A549 (cell line): ENCODE measurements at places on chromosomes 2 and 18.

- DNase-seq, result no peak
Measured at GRCh38 chr18:37671119-37671518, 105.5 kb upstream of the CELF4 start.

- DNase-seq, result no peak
Measured at GRCh38 chr2:189719571-189719970, 43.0 kb downstream of the OSGEPL1 start.

DNA sequence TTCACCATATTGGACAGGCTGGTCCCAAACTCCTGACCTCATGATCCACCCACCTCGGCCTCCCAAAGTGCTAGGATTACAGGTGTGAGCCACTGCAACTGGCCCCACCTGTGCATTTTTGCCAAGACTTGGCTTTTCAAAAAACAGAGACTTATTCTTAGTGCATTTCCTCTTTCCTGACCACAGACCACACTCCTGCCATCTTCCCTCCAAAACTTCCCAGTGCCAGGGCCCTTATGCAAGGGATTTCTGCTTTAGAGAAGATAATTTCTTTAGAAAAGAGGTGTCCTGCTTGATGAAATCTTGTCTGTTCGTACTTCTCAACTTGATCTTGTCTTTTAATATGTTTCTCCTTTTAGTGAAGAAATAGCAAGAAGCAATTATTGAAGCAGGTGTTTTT, 98.8 kb upstream of the ZNF516 start:
- no peak for DNase-seq

DNA sequence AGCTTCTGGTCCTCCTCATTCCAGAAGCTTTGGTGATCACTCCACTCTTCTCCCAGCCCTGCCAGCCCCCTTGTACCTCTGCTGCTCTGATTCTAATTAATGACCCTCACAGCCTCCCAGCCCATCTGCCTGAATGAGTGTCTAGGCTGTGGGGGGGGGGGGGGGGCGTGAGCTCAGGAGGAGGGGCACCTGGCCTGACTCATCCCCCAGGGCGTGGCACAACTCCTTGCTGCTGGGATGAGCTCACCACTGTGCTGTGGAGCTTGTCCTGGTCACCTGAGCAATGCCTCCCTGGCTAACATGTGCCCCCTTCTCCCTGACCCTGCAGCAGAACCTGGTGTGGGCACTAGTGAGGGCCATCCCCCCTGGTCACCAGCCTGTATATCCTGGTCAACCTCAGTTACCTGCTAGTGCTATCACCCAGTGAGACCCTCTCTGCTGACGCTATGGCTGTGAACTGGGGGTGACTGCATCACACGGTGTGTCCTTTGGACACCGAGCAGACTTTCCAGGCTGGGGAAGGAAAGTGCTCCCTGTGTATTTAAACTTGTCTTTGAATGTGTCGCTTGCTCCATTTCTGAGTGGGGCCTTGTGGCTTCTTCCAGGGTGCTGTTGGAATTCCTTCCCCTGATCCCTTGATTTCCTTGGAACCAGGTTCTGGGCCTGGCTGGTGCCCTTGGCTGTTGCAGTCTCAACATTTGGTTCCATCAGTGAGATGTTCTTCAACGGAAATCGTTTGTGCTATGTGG, 41.5 kb upstream of the PUM2 start:
- peak; percentile 34 for DNase-seq

DNA sequence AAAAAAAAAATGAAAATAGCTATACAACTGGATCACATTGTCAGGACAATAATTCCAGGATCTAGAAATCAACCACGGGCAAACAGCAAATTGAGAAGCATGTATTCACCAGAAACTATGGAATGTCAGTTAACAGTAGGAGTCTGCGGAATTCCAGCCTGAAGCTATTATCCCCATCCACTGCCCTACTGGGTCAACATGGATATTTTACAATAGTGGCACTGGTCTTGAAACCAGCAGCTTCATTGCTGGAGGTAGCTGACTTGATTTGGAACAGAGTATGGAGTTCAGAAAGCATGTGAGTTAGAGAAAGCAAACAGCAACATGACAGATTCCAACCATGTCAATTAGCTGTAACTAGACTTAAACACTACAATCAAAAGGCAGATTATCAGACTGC, 55.7 kb upstream of the PDE1A start:
- DNase-seq, result no peak

DNA sequence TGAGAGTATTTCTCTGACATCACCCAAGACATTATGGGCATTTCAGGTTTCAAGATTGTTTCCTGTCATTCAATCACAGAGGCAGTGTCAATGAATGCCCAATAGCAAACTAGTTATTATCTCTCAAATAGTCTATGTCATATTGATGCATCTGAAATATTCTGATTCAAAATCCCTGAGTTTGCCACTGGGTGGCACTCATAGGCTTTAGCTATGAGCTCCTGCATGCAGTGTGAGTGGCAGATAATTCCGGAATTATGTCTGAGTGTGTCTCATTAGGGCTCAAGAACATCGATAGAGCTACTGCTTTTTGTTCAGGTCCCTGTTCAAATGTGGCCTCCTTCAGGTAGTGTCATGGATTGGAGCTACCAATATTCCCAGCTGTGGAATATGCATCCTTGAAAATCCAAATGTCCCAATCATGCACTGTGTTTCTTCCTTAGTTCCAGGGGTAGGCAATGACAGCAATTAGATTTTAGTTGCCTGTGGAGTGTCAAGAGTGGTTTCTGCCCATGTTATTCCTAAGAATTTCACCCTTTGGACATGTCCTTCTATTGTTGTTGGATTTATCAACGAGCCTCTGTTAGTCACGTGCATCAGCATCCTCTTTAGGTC, 7.8 kb upstream of the OR6B3 start:
- peak; percentile 59 for DNase-seq

GRCh38 chr2:147449323-147449991, 395.4 kb upstream of the ACVR2A start:
- no peak for DNase-seq

DNA sequence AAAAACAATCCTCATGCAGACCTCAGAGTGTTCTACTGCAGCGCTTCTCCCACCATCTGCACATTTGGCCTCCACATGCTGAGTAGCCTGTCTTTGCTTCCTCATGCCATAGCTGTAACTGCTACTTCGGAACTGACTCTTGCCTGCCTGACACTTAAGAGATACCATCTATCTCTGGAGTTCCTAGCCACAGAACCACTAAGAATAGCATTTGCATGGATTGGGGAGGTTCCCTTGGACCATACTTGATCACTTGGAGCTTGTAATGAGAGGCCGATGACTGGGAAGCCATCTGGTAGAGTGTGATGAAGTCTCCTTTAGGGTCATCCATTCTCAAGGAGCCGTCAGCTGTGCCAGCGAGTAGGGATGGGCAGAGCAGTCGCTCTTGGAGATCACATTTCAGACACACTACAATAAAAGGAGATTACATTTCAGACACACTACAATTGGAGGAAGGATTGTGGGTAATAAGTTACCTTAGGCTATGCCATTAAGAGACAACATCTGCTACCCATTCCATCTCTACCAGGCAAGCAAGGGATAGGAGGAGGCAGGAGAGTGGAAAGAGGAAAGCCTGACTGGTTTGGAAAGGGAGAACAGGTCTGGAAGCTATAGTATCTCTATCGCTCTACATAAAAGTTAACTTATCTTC, 21.8 kb downstream of the DOK1 start:
- DNase-seq, result no peak

DNA sequence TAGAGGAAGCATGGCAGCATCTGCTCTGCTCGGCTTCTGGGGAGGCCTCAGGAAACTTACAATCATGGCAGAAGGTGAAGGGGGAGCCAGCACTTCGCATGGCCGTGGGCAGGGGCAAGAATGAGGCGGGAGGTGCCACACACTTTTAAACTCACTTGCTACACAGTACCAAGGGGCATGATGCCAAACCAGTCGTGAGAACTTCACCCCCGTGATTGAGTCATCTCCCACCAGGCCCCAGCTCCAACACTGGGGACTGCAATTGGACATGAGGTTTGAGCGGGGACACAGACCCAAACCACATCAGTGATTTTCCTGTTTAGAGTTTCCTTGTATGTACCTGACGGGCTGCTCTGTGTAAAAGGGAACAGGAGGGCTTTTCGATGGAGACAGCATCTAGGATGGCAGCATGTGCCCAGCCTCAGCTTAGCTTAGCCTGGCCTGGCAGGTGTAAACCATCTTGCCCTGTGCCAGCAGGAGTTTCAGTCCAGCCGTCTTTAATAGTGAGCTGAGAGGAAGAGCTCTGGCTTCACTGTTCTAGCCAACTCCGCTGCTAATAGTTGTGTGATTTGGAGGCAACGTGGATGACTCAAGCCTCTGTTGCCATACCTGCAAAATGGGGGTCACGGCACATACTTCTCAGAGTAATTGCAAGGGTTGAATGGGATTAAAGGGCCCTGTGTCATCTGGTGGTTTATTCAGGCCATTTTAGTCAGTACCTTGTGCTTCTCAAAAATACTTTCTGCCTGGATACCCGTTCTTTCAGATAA, 101.8 kb downstream of the ASAP2 start:
- DNase-seq, result no peak

DNA sequence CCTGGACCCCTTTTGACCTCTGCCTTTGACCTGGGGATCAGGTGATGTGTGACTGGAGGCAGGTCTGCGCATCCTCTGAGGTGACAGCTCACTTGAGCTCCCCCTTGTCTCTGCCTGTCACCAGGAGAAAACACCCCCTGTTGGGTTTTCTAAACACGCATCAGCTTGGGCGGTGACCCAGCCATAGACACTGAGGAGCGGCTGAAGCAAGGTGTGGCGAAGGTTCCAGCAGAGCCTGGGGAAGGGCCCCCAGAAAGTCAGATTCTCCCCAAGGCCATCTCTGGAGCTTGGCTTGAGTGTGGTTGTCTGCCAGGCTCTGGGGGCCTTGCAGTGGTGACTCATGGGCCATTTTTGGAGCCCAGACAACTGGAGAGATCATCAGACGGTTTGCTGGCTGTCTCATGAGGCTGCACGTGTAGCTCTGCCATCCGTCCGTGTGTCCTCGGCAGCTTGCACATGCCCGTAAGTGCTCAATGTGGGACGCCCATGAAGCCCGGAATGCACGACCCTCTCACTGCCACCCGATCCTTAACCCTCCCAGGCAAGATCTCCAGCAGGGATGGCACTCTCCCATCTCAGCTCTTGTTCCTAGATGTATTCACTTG, 29.4 kb downstream of the SIX3 start:
- DNase-seq, result no peak
